Activated T-helper 1 cell treated with Interleukin-2 at 50 U/mL for 16 hours (primary cell): ENCODE measurements at places on chromosomes 3 and 15.
A peak's percentile ranks its signal among the peaks of the same experiment; 100 is the strongest.

DNA sequence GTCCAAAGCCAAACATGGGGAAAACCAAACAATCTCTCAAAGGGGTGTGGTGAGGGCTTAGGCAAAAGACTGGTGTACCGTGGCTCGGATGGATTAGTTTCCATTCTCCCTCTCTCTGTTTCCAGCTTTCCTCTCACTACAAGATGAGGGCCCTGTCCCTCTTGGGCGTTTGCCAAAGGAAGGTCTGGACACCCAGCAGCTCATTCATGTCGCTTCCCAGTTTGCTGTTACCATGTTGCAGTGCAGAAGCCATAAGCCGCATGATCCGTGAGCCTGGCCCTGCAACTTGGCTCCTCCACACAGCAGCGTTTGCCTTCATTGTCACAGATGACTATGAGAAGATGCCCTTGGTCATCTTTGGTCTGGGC lies 92.2 kb downstream of the APBA2 start:
- no peak for DNase-seq

GRCh38 chr3:161475905-161476304 lies 20.7 kb upstream of the OTOL1 start:
- DNase-seq, result no peak

- DNase-seq, result no peak
Observed at GRCh38 chr3:185070491-185071286, 82.2 kb downstream of the C3orf70 start.

- DNase-seq, result no peak
Observed at GRCh38 chr3:134003066-134003465, 26.7 kb downstream of the SLCO2A1 start.

DNA sequence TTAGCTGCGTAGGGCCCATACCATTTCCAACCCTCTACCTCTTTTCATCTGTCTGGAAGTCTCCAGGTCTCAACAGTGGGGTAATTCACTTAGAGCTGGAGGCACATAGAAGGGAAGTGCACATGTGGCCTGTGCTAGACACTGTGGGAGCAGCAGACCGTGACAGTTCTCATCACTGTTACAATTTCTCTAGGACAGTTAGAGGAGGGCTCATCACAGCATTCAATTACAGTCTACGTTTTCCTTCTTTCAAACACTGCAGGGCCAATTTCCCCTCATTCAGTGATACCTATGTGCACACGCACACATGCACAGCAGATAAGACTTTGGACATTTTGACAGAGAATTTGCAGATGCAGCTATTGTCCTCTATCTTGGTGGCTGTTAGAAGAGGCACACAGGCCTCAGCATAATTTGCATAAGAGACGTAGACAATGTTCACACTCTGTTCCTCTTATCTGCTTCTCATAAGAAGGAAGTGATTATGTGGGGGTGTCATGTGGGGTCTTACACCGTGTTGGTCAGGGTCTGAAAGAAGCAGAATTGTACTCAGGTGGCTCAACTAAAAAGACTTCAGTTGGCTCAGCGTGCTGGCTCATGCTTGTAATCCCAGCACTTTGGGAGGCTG lies 12.6 kb upstream of the HRG start:
- no peak for DNase-seq

DNA sequence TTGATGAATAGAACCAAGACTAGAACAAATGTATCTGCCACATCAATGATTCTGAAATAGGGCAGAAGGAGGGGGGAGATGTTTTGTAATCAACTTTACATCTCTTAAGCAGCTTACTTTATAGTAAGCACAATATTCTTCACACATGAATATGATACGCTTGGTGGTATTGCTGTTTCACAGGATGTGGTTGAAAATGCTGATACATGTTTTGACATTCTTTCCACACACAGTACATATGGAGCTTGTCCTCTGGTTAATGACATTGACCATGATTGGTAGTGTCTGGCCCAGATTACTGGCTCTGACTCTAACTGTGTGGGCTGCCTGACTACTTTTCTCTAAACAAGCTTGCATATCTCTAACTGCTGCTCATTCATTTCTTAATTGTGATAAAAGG lies 168.9 kb downstream of the KLHL25 start:
- DNase-seq, result no peak

- DNase-seq, result no peak
Observed at GRCh38 chr3:45205126-45205525, 21.0 kb downstream of the TMEM158 start.

- DNase-seq, result no peak
Observed at GRCh38 chr3:8201886-8202285, 299.7 kb upstream of the LMCD1 start.

- no peak for DNase-seq
Observed at GRCh38 chr3:72848703-72849081, 447 bp upstream of the SHQ1 start.

DNA sequence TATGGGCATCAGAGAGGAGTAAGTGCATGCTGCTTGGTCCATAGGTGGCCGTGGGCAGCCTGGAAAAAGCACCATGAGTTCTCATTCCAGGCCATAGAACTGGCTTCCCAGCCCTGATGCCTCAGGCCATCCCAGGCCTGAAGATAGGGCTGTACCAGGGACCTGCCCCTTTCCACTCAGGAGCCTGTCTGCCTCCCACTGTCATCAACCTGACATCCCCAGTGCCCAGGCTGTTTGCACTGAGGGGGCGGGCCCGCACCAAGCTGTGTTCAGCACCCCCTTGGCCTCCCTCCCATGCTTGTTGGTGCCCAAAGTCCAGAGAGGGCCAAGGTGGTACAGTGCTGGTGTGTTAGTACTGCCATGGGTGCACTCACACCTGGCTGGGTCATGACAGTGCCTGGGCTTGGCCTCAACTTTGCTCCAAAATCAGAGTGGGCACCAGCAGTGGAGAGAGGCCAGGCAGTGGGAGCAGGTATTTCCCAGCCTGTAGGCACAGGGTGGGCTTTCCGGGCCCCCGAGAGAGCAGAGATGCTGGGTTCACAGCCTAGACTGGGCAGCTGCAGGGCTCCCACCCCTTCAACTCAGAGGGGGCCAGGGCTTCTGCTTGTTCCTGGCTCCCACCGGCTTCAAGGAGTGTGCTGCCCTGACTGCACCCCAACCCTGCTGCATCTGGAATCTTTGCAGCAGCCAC lies 556.1 kb downstream of the SI start:
- no peak for DNase-seq

- DNase-seq, result no peak
Observed at GRCh38 chr3:59006634-59007517, 42.9 kb downstream of the CFAP20DC start.

GRCh38 chr3:125960456-125961288 lies 8.3 kb upstream of the ROPN1B start:
- DNase-seq, result no peak

DNA sequence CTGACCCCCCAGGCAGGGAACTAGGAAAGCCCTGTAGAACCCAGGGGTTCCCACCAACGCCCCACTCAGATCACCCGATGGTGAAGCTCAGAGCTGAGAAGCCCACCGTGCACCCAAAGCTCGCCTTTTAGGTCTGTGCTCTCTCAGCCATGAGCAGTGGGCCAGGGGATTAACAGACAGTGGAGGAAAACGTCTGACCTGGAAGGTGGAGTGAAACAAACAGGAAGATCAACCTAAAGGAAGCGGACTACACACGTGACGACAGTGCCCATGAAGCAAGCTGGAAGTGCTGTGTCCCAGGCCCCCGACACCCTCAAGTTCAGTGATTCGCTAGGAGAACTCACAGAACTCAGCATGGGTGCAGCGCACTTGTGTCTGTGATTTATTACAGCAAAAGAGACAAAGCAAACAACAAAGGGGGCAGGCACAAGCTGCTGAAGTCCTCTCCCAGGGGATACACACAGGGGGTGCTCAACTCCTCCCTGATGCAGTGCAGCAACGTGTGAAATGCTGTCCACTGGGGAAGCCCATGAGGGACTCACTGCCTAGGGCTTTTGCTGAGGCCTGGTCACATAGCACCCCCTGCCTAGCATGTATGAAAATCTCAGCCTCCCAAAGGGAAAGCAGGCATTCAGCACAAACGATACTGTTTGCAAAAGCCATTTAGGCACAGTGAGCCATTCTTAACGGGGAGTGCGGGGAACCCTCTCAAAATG lies 43.5 kb downstream of the CFAP92 start:
- no peak for DNase-seq

GRCh38 chr15:51702710-51703109 lies 21.4 kb downstream of the SCG3 start:
- DNase-seq, result no peak

DNA sequence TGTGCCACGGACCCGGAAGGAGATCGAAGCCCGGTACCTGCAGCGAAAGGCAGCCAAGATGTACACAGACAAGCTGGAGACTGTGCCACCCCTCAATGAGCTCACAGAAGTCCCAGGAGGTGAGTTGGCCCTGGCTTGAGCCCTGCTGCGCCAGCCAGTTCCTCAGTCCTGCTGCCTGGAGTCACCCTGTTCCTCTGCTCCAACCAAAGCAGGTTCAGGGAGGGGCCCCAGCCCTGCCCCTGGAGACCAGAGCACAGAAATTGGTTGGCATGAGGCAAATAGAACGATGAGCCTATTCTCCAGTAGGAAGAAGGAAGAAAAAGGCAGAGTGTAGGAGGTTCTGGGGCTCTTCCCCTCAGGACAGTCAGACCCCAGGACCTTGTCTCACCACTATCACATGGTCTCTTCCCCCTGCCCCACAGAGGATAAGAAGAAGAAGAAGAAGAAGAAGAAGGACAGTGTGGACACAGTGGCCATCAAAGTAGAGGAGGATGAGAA lies 8.0 kb downstream of the TMIE start:
- DNase-seq, result no peak

- DNase-seq, result no peak
Observed at GRCh38 chr3:23254835-23255234, 51.7 kb downstream of the UBE2E2 start.

GRCh38 chr3:55329849-55330248 lies 157.3 kb downstream of the WNT5A start:
- DNase-seq, result no peak

- no peak for DNase-seq
Observed at GRCh38 chr3:65878831-65879230, 159.9 kb downstream of the MAGI1 start.

GRCh38 chr3:168250415-168250861 lies 154.7 kb upstream of the GOLIM4 start:
- no peak for DNase-seq

DNA sequence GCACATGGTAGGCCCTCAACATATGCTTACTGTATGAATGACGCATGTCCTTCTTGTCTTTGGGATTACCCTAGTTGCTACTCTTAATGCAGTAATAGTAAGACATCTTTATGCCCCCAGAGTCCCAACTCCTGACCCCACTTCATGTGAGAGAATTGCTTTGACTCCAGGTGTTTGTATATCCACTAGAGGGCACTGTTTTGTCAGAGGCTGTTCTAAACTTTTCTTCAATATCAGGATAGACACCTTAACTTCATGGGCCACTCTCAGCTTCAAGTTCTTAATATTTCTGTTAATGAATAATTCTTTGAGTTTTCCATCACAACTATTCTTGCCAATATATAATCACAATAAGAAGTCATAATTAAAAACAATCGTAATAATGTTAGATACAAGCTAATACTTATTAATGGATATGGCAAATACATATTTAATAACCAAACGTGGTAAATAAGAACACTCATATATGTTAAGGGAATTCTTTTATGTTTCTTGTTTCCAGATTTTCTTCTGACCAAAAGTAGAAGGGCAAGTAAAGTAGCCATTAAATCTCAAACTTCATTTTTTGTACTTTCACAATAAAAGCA lies 337.2 kb upstream of the DNAJC19 start:
- no peak for DNase-seq

DNA sequence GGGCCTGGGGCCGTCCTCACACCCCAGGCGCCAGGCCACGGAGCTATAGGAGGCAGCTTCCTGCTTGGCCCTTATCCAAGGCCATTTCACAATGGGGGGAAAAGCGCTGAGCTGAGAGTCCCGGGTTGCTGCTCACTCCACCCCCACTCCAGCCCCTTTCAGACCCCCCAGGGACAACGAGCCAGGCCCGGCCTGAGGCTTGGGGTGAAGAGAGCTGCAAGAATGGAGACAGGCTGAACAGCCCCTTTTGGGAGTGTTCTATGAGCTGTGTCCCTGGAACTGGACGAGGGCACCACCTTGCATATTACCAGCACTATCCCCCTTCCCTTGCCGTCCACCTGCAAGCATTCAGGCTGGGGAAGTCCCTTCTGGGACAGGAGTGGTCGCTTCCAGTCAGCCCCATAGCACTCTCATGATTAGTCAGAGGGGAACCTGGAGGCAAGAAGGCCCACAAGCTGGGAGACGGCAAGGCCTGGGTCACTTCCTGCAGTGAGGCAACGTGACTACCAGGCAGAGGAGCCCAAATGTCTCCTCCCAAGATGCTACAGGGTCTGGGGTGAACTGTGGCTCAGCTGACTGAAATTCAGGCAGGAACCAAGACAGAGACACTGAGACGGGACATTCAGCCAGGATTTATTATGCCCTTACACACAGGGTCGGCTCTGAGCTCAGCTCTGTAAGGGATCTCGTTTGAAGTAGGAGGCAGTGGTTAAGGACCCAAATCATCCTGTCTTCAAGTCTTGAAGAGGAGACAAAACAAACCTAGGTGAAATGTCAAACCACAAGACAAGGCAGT lies 8.6 kb upstream of the SRP14 start:
- DNase-seq, result peak; percentile 31

DNA sequence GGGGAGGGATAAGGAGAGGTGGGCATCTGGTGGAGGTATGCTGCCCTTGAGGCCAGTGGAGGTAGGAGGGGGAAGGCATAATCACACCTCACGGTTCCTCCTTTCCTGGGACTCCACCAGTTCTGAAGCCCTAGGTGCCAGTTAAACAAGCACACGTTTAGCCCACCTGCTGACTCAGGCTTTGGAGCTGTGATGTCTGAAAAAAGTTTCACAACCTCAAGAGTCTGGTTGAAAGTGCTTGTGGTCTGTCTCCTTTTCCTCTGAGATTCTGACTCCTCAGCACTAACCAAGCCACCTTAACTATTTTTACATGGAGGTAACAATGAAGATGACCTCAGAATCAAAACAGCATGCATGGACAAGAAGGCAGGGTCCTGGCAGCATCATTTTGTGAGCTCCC lies 23.0 kb downstream of the HPS3 start:
- no peak for DNase-seq

GRCh38 chr3:66980791-66981190 lies 17.3 kb upstream of the KBTBD8 start:
- DNase-seq, result no peak
